ENCODE measurements at places on chromosomes 6 and 20. TPM values are rescaled to one million over a fixed set of nuclear protein-coding genes. Genes with fewer than 3 reads are reported as not detected.

TSPO2 gene
- total RNA-seq = 1.0 TPM

GINS1 gene
- 4.2 TPM for total RNA-seq

C6orf58 gene
- not detected for total RNA-seq

TTBK1 gene
- not detected for total RNA-seq

SLC4A11 gene
- under 0.01 TPM for total RNA-seq

TFAP2C gene
- total RNA-seq = not detected

WFDC10B gene
- total RNA-seq = not detected

HLA-DQB1 gene
- total RNA-seq = 7.8 TPM

GRM1 gene
- under 0.01 TPM for total RNA-seq

HLA-DRB1 gene
- 28.7 TPM for total RNA-seq

OR2J3 gene
- total RNA-seq = not detected

BTN1A1 gene
- not detected for total RNA-seq

Data from skeletal muscle tissue (tissue), 5 donors.